ENCODE measurements at places on chromosomes 13 and 19.

GRCh38 chr13:80336370-80336769, 4.6 kb downstream of the SPRY2 start:
- DNase-seq: no peak

DNA sequence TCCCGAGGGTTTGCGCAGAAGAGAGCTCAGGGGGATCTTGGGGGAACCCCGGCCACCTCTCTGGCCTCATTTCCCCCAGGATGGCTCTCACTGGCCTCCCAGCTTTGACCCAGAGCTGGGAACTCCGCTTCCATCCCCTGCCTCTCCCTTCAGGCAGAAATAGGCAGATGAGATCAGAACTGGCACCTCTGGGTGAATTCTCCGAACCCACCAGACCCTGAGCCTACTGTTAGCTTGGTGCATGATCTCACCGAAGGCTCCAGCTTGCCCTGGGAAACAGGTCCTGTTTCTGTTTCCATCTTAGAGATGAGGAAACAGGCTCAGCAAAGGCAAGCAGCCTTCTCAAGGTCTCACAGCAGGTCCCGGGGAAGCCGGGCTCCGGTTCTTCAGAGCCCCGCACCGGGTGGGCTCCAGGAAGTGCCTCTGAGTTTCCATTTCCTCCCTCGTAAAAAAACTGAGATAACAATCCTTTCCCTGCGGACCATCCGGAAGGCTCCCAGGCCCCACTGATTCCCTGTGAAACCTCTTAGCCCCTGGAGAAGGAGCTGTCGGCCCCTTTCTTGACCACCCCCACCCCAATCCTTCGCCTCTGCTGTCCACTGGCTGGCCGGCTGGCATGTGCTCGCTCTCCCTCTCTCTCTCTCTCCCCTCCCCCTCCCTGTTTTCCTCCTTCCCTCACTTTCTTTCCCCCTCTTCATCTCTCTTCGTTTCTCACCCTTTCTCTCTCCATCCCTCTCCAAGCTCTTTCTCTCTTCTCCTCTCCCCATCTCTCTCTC, 2.1 kb downstream of the NECTIN2 start:
- no peak for DNase-seq

DNA sequence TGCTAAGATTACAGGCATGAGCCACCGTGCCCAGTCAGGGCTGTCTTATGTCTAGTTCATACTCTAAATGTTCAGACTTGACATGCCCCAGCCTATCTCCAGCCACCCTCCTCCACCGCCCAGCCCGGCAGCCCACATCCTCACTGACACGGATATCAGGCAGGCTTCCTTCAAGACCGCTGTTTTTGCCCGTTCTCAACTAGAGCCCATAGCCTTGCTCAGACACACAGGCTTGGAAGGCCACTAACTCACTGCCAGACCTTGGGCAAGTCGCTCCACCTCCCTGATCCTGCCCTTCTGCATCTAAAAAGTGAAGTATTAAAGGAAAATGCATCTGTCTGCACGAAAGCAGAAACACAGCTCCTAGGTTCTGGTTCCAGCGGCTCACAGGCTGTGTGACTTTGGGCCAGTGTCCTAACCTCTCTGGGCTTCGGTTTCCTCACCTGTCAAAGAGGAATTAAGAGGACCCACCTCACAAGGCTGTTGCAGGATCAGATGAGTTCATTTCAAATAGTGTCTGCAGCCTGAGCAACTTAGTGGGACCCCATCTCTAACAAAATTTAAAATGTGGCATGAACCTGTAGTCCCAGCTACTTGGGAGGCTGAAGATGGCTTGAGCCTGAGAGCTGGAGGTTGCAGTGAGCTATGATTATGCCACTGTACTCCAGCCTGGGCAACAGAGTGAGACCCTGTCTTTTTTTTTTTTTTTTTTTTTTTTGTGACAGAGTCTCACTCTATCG, 14.5 kb upstream of the CERS4 start:
- peak; percentile 45 for DNase-seq

DNA sequence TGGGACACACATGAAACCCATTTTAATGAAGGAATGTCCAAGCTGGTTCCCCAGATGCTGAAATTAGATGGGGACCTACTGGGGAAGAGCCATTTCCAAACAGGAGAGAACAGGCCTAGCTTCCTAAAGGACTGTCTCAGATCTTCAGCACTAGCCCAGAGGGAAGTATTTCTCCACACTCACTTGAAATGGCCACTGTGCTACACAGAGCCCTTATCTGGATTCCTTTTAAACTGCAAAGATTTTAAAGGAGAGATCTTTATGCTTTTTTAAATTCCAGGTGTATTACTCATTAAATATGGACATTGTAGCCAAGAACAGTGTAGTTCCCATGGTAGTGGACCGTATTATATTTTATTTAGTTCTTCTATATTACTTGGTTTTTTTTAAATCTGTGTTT, 255.3 kb downstream of the SHISA2 start:
- no peak for DNase-seq

- DNase-seq: no peak
Observed at GRCh38 chr19:35087393-35087792, 28.2 kb upstream of the FXYD3 start.

DNA sequence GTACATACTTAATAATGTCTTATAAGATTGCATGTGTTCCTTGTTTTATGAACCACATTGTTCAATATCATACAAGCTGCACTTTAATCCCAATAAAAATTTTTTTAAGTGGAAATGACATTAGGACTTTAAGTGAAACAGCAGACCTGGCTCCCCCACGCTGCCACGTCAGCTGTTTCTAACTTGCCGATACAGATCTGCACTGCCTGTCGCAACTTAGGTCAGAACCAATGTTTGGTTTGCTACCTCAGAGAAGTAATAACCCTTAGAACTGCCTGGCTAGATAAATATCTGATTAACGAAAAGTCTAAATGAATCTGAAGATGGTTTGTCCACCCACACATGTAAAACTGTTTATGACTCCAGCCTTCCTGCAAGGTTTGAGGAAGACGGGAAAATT, 327.5 kb upstream of the DACH1 start:
- DNase-seq: no peak

DNA sequence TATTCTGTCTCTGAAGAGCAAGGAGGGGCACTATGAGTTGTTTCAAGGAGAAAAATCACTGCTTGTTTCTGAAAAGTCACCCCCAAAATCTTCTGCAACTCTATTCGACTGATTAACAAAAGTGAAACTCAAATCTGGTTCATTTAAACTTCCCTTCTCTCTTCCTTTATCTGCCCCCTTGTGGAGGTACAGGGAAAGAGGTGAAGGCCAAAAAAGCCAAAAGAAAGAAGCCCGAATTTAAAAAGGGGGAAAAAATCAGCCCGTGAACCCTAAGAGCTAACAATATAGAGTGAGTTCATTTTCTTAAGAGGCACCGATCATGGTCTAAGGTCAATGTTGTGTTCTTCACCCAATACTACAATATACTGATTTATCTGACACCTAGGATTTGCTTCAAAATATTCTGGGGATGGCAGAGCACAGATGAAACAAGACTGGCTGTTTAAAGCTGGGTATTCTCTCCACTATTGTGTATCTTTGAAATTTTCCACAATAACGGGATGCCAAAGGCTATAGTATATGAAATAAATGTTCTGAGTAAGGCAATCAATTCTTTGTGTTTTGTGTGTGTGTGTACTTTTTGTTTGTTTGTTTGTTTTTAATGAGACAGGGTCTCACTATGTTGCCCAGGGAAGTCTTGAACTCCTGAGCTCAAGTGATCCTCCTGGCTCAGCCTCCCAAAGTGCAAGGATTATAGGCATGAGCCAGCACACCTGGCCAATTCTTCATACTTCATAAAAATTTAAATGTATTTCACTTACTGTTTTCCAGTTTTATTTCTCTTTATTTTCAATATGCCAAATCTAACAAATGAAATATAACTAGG, 55.0 kb upstream of the EEF1AKMT1 start:
- DNase-seq: peak; percentile 74

DNA sequence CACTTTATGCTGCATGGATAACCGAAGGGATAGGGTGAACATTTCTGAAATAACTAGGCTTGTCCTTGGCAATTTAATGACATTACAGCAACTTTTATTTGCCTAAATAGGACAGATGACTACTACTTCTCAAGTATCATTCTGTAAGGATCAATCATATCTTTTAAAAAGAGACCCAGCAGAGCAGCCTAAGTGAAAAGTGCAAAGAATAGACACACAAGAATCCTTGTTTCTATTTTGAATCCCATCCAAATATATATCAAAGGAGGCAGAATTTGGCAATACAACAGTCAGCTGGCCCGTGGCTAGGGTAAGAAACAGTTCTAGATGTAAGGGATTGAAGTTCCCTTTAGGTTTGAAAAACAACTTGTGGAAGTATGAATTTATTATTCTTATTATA, 6.9 kb downstream of the THSD1 start:
- no peak for DNase-seq

DNA sequence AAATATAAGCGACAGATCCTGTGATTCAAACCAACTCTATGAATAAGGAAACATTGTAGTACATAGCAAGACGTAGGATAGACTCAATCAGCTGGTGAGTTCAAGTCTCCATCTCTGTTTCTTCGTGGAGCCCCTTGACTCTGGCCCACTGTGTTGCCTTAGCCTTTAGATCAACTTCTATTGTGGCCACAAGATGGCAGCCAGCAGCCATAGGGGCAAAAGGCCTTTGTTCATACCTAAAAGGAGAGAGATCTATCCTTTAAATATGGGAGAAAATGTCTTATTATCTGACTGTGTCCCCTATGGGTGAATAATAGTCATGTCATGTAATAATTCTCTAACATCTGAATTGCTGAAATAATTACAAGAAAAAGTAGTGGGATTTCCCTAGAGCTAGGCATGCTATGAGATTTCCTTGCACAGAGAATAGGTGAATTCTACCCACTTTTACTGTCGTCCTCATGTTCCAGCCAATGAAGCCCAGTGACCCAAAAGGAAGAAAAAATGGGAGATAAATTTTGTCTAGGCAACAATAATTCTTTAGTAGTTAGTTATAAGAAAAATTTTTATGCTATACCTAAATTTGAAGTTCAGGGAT, 129.4 kb downstream of the PCDH20 start:
- DNase-seq: peak; percentile 13

DNA sequence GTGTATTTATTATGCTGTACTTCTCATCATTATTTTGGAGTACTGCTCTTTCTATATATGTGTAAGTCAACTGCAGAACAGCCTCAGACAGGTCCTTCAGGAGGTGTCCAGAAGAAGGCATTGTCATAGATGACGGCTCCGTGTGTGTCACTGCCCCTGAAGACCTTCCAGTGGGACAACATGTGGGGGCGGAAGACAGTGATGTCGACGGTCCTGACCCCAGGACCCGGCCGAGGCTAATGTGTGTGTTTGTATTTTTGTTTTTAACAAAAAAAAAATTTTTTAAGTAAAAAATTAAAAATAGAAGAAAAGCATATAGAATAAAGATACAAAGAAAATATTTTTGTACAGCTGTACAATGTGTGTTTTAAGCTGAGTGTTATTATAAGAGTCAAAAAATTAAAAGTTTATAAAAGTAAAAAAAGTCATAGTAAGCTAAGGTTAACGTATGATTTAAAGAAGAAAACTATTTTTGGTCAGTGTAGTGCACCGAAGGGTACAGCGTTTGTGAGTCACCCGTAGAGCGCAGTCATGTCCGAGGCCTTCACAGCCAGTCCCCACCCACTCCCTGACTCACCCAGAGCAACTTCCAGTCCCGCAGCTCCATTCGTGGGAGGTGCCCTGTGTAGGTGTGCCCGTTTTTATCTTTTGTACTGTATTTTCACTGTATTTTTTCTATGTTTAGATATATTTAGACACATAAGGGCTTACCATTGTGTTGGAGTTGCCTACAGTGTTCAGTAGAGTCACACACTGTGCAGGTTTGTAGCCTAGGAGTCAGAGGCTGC, 42.2 kb upstream of the SPACA7 start:
- no peak for DNase-seq

DNA sequence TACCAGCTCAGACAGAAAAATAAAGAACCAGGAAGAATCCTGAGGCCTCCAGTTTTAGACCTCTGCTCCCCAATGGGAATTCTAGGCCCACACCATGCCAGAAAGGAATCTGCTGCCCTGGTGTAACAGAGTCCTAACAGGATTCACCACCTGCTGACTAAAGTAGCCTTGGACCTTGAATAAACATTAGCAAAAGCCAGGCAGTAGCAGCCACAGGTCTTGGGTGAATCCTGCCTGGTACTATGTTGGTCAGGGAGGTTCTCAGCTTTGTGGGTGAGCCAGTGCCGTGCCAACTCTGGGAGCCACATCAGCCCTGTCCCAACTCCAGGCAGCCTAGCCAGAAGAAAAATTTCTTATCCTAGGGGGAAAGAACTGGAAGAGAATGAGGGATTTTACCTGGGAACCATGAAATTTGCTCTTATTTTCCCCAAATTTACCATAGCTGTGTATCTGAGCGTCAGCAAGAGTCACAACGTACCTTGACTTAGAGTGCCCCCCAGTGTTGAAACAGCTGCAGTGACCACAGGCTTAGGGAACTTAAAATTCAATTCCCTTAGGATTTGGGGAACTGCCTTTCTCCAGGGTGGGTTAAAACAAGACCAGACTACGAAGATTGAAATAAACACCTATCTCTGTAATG, 1895.6 kb upstream of the PRR20A start:
- peak; percentile 14 for DNase-seq

DNA sequence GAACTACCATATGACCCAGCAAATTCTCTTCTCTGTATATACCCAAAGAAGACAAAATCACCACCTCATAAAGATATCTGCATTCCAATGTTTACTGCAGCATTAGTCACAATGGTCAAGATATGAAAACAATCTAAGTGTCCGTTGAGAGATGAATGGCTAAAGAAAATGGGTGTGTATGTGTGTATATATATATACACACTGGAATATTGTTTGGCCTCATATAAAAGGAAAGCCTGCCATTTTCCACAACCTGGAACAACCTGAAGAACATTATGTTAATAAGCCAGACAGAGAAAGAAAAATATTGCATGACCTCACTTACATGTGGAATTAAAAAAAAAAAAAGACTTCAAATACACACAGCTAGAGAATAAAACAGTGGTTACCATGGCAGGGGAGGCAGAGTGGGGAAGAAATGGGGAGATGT, 29.5 kb upstream of the RBM26 start:
- no peak for DNase-seq

- DNase-seq: peak; percentile 91
Observed at GRCh38 chr13:26821672-26822071, 61.1 kb upstream of the GPR12 start.

GRCh38 chr13:46295491-46296114, 83.9 kb downstream of the LRRC63 start:
- peak; percentile 55 for DNase-seq

DNA sequence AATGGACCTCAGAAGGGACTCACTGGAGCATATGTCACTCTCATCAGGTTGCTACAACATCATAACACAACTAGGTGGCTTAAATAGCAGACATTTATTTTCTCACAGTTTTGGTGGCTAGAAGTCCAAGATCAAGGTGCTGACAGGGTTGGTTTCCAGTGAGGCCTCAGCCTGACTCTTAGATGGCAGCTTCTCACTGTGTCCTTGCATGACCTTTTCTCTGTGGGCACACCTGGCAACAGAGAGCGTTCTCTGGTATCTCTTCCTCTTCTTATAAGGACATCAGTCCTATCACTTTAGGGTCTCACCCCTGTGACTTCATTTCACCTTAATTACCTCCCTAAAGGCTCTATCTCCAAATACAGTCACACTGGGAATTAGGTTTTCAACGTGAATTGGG, 74.5 kb downstream of the CYSLTR2 start:
- peak; percentile 11 for DNase-seq

- DNase-seq: no peak
Observed at GRCh38 chr13:54424344-54424743, 1395.7 kb downstream of the OLFM4 start.

Data from hematopoietic multipotent progenitor cell treated with erythropoietin and hydrocortisone succinate and interleukin-3 and kit ligand, for 8 days (in vitro differentiated cells).